ENCODE measurements at places on chromosomes 1 and 21.

DNA sequence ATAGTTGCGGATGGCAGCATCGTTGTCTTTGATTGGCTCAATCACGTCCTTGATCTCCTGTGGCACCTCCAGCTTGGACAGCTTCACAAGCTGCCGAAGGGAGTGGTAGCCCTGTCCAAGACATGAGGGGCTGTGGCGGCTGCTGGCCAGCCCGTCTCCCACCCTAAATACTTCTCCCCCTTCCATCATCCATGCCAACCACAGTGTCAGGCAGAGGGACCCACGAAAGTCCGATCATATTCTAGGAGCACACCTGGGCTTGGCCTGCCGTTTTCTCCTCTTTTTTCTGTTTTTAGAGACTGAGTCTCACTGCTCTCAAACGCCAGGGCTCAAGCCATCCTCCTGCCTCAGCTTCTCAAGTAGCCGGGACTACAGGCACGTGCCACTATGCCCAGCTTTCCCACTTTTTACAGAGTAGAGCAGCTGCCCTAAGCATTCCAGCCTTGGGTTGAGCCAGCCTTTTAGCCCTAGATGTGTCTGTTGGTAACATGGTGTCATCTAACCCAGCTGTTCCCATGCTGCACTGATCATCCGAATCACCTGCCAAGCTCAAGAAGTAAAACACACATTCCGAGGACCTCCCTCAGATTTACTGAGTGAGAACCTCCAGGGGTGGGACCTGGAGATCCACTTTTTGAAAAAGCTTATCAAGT lies 10.4 kb downstream of the MTHFR start:
- no peaks in the 10 kb centered on the region for H3K27me3 ChIP-seq
- no peak overlapping the region for H3K4me3 ChIP-seq
- peaks cover 11% of the 10 kb centered on the region for H3K36me3 ChIP-seq

GRCh38 chr1:232036181-232036933 lies 409.8 kb downstream of the DISC1 start:
- H3K36me3 ChIP-seq = peaks cover under 1% of the 10 kb centered on the region
- H3K4me1 ChIP-seq = no peaks in the 10 kb centered on the region
- no peak overlapping the region for H3K4me3 ChIP-seq
- no peaks in the 10 kb centered on the region for H3K27me3 ChIP-seq
- DNase-seq = no peak
- no peak overlapping the region for H3K27ac ChIP-seq

- no peaks in the 10 kb centered on the region for H3K4me1 ChIP-seq
- H3K27ac ChIP-seq = peak overlapping the region; percentile 40
- DNase-seq = no peak
Observed at GRCh38 chr1:17690906-17691634, 64.1 kb upstream of the ACTL8 start.

DNA sequence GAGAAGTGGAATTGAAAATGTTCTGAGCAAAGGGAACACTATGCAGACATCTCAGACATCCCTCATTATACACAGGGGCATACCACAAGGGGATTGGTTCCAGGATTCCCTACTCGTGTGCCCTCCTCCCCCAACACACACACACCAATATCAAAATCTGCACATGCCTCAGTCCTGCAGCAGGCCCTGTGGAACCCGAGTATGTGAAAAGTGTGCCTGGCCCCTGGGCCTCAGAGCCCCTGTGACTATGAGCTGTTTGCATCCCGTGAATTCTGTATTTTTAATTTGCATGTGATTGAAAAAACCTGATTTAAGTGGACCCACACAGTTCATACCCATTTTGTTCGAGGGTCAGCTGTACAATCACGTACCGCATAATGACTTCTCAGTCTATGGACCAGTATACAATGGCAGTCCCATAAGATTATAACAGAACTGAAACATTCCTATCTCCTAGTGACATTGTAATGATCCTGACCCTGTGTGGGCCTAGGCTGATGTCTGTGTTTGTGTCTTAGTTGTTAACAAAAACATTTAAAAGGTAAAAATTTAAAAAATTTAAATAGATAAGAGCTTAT lies 11.3 kb downstream of the POU2F1 start:
- H3K36me3 ChIP-seq = no peaks in the 10 kb centered on the region
- H3K27me3 ChIP-seq = no peaks in the 10 kb centered on the region
- H3K4me1 ChIP-seq = peaks cover 37% of the 10 kb centered on the region

DNA sequence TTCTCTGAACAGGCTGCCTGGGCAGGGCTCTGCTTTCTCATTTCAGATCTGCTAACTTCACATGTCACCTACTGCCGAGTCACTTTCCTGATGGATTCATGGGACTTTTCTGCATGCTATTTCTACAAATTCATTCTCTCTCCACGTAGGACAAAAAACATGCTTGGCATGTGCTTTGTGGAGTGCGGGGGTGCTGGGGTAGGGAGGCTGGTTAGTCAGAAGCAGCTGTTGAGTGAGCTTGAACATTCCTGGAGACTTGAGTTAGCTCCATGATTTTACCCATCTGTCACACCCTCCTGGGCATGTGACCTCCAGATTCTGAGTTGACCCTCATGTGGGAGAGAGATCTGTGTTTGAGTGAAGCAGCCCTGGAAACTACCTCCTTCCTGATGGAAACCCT lies 71.4 kb downstream of the UCK2 start:
- DNase-seq = no peak
- no peak overlapping the region for H3K4me3 ChIP-seq
- no peaks in the 10 kb centered on the region for H3K27me3 ChIP-seq
- no peaks in the 10 kb centered on the region for H3K4me1 ChIP-seq
- H3K36me3 ChIP-seq = peaks cover 22% of the 10 kb centered on the region

DNA sequence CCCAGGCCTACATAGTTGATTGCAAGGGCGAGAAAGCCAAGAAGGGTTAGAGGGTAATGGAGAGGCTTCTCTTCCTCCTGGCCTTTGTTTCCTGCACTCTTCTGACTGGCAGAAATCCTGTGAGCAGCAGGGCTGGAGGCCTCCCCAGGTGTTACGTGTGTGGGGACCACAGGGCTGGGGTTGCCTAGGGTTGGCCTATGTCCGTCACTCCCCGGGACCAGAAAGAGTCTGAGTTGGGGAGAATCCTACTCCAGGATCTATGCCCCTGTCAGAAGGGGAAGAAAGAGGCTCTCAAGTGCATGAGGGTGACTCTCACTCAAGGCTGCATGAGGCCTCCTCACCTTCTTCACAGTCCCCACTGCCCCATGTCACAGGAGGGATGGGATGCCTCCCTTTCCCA lies 38.5 kb downstream of the IGFN1 start:
- no peak overlapping the region for H3K4me3 ChIP-seq
- DNase-seq = no peak
- H3K36me3 ChIP-seq = no peaks in the 10 kb centered on the region
- peaks cover 31% of the 10 kb centered on the region for H3K27me3 ChIP-seq
- no peak overlapping the region for H3K27ac ChIP-seq

DNA sequence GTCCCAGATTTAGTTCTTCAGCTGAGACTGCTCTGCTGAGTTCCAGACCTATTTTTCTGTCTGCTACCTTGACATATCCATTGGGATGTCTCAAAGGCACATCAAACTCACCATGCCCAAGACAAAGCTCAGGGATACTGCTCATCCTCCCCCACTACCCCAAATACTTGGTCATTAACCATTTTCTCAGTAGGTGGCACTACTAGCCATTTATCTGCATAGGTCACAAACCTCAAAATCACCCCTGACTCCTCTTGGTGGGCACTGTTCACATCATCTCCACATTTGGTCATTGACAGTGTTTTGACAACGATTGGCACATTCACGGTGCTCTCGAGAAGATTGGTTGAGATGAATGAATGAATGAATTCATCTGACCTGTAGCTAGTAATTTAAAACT lies 32.1 kb downstream of the CACNA1S start:
- no peak overlapping the region for H3K4me3 ChIP-seq
- DNase-seq = no peak

- no peaks in the 10 kb centered on the region for H3K4me1 ChIP-seq
- H3K27me3 ChIP-seq = no peaks in the 10 kb centered on the region
- H3K4me3 ChIP-seq = no peak overlapping the region
- H3K27ac ChIP-seq = no peak overlapping the region
Observed at GRCh38 chr21:46079352-46080170, 18.4 kb upstream of the COL6A2 start.

- no peak overlapping the region for H3K27ac ChIP-seq
- no peak overlapping the region for H3K4me3 ChIP-seq
- H3K4me1 ChIP-seq = no peaks in the 10 kb centered on the region
- H3K27me3 ChIP-seq = peaks cover 16% of the 10 kb centered on the region
Observed at GRCh38 chr1:170853867-170854266, 81.5 kb upstream of the MROH9 start.

DNA sequence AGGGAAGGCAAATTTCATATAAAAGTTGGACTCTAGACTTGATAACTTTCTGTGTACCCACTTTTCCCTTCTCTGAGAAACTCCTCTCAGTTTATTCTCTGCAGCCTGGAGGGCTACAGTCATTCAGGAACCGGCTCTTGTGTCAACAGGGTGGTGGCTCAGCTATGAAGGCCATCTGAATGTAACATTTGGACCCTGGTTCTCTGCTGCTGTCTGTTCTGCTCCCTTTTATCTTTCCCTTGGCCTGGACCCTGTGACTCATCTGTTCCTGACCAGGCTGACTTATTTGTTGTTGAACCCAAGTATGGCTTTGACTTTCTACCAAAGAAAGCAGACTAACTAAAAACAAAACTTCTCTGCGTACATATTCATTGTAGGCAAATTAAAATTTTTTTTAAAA lies 75.4 kb downstream of the CENPF start:
- no peaks in the 10 kb centered on the region for H3K36me3 ChIP-seq
- no peak overlapping the region for H3K4me3 ChIP-seq

- no peak overlapping the region for H3K27ac ChIP-seq
- peaks cover 15% of the 10 kb centered on the region for H3K4me1 ChIP-seq
- no peaks in the 10 kb centered on the region for H3K36me3 ChIP-seq
- no peak overlapping the region for H3K4me3 ChIP-seq
- no peak for DNase-seq
Observed at GRCh38 chr21:45326169-45326851, 38.6 kb upstream of the POFUT2 start.

DNA sequence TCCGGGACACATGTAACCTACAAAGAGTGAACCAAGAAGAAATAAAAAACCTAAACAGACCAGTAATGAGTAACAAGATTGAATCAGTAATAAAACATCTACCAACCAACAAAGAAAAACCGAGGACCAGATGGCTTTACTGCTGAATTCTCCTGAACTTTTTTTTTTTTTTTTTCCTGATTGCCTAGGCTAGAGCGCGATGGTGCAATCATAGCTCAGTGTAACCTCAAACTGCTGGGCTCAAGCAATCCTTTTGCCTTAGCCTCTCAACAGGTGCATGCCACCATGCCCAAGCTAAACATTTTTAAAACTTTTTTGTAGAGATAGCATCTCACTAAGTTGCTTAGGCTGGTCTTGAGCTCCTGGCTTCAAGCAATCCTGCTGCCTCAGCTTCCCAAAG lies 11.2 kb upstream of the FGGY start:
- no peak overlapping the region for H3K4me3 ChIP-seq
- peaks cover 6% of the 10 kb centered on the region for H3K4me1 ChIP-seq
- peaks cover 5% of the 10 kb centered on the region for H3K27me3 ChIP-seq

DNA sequence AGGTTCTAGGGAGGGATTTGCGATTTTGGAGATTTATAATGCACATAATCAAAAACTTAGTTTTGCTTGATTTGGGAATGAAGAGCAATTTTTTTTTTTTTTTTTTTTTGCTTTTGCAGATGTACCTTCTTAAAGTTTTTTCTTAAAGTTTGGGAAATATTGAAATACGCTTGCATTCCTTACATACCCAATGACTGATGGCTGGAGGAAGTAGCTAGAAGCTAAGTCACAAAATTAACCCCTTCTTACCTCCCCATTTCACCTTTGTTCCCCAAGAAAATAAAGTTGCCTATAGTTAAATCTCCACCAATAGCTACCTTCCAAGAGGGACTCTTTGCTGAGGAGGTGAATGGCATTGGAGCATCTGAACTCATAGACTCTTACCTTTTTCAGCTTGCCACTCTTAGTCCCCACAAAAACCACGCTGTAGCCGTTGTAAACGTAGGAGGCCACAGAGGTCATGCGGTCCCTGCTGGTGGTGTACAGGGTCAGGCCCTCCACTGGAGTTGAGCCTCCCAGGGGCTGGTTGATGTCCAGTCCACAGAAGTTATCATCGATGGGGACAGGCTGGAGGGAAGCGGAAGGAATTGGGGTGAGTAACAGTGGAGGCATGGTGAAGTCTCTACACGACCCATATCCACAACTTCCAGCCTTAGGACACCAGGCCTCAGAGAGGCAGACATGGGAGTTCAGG lies 34.1 kb downstream of the PLXNA2 start:
- DNase-seq = no peak
- H3K27ac ChIP-seq = no peak overlapping the region
- peaks cover 17% of the 10 kb centered on the region for H3K27me3 ChIP-seq
- H3K36me3 ChIP-seq = no peaks in the 10 kb centered on the region

DNA sequence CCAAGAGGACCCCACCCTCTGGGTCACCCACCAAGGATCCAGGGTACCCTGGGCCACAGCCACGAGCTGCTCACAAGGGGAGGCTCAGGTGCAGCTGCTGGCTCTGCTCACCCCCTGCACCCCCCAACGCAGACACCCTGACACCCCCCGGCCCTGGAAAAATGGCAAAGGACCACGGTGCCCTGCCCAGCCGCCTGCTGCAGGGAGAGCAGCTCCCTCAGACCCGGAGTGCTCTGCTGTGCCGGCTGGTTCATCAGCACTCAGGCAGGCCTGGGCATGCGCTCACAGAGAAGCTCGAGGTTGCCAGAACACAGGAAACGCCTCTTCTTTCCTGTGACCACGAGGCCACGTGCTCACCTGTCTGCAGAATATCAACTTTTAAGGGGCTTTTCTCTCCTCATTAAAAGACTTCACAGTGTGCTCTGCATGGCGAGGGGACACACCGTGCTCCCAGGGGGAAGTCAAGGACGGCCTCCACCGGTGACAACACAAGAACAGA lies 4.3 kb upstream of the C1QTNF12 start:
- H3K27ac ChIP-seq = peak overlapping the region; percentile 79
- peaks cover 19% of the 10 kb centered on the region for H3K4me1 ChIP-seq
- peak; percentile 62 for DNase-seq
- H3K4me3 ChIP-seq = peak overlapping the region; percentile 53
- no peaks in the 10 kb centered on the region for H3K36me3 ChIP-seq

DNA sequence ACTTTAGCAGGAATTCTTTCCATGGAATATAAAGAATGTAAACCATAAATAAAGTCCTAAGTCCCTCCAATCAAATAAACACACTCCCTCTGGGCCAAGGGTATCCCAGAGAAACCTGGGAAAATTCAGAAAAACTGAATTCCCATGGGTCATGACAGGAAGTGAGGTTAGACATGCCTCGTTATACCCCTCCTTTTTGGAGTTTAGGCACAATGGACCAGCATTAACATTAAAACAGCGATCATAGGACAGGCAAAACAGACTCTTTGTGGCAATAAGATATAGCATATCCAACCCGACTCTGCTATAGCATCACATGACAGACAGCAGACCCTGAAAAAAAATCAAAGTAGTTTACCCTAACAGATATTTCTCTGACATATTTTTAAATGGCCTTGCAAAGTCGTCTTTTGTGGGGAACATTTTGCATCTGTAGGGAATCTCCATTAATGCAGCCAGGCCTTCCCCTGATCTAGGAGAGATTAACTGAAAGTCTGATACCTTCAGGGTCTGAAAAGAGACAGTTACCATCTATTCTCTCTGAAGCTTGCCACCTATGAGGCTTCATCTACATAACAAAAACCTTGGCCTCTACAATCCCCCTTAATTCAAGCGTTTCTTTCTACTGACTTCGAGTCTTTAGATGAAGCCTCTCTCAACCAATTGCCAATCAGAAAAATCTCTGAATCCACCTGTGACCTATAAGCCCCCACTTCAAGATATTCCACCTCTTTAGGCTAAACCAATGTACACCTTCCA lies 143.0 kb upstream of the KCNK1 start:
- no peak overlapping the region for H3K4me3 ChIP-seq
- DNase-seq = no peak
- peaks cover 9% of the 10 kb centered on the region for H3K27me3 ChIP-seq
- no peaks in the 10 kb centered on the region for H3K4me1 ChIP-seq

- no peaks in the 10 kb centered on the region for H3K36me3 ChIP-seq
- no peaks in the 10 kb centered on the region for H3K4me1 ChIP-seq
- no peaks in the 10 kb centered on the region for H3K27me3 ChIP-seq
- no peak for DNase-seq
- no peak overlapping the region for H3K27ac ChIP-seq
- H3K4me3 ChIP-seq = no peak overlapping the region
Observed at GRCh38 chr1:245666412-245666811, 511.6 kb downstream of the KIF26B start.

Data from activated T-cell treated with anti-CD3 and anti-CD28 coated beads, Interleukin-2, amount 50 U/mL, for 72 hours (primary cell).